ENCODE measurements at places on chromosomes 7 and 10.

- no peak for DNase-seq
Measured at GRCh38 chr7:51639661-51640334, 323.2 kb upstream of the COBL start.

GRCh38 chr7:44541028-44541869, at the start of gene NPC1L1:
NPC1L1 (minus strand) TSS chr7:44541330; CDS start chr7:44541259, 71 bp downstream.
- no peak for DNase-seq

DNA sequence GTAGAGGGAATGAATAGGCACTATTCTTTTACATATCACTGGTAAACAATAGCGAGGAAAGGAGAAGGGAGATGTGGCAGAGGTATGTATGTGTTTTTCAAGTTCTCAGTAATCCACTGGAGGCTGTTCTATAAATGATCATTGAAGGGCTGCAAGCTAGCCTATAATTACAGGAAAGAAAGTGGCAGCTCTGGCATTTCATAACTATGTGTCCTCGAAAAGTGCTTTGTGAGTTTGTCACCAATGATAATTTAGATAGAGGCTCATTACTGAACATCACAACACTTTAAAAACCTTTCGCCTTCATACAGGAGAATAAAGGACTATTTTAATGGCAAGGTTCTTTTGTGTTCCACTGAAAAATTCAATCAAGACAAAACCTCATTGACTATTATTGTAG, 235.1 kb downstream of the FOXP2 start:
- no peak for DNase-seq

DNA sequence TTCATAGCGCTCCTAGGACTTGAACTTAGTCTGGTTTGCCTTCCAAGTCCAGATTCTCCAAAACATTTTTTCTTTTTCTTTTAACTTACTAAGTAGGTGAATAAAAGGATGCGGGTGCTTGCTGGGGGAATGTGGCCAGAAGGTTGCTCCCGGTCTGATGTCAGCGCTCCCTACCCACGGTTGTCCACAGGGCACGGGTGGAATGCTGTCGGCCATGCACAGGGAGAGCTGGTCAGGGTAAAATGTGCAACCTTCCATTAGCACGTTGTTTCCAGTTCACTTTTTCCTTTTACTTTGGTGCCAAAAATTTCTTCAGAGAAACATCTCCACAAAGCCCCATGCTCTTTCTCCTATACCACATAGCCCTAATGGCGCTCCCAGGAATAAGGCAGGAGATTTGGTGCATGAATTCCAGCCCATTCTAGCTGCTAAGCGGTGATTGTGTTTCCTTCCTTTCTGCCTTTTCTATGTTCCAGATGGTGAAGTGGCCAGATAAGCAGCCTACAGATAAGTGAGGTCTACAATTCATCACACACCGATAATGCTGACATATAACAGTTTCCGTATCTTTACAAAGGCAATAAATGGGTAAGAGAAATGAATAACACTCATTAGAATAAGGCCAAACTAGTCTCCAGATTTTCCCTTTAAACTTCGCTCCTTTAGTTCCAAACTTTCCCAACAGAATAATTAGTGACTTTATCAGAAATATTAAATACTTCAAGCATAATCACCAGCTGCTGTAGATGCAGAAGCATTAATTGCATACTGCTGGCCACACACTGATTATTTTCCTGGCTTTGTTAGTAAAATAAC, 138.3 kb upstream of the FGFR2 start:
- DNase-seq = no peak

DNA sequence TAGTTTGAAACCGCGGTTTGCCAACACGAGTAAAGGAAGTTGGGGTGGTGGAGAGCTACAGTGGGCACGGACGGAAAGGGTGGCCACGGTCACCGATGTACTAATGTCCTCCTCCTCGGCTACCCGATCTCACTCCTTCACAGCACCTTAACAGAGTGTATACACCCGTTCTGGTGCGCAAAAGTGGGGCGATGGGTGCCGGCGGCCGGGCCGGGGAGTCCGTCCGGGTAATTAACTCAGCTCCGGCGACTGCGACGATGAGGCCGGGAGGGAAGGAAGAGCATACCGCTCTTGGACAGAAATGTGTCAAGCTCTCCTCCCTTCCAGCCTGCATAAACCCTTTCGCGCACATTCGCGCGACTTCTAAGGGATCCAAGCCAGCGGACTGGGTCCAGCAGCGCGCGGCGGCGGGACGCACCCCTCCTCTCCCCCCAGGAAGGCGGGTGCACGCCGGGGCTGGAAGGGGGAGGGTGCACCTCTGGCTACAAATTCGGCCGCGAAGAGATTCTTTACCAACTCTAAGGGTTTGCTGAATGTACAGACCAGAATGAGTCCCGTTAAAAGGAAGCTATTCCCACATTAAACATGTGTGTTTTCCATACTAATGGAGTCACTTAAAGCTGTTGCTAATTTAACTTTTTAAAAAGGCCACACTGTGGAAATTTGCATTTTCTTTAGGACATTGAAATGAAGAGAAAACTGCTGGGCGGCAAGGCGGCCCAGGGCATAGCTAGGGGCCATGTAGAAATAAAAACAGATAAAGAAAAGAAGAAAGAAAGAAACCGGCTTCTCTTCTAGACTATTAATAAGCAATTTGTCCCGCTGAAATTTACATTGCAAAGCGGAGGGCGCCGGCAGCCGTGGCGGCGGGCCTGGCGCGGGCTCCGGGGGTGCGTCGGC, 6.6 kb upstream of the EBF3 start:
- DNase-seq = no peak

- no peak for DNase-seq
Measured at GRCh38 chr7:27243340-27244163, 950 bp downstream of the EVX1 start.

DNA sequence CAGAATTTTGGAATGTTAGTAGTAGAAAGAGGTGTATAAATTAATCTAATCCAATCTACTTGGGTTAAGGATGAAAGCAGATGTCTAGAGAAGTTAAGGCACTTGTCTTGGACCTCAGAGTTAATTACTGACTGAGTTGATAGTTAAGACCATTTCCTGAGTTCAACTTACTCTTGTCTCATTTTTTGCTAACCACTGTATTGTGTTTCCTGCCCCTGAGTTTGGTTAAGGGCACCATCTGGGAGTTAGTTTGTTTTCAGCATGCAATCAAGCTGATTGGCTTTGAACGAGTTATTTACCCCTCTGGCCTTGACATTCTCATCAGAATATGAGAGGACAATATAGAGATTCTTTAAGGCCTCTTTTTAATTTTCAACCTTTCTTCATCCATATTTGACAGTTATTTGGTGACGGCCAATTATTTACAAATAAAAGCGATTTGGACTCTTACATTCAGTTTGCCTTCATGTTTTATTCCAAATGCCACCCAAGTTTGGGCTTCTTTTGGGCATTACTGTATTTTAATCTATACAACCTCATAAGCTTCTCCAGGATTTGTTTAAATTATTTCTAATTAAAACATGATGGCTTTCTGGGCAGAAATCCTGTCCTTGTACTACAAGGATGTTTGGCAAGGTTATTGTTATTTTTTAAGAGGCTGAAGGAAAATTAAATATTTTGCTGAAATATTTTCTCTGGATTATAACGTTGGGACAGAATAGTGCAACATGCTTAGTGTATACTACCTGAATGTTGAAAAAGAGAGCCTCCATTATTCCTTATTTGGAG, 225.0 kb downstream of the CACNB2 start:
- DNase-seq = no peak

DNA sequence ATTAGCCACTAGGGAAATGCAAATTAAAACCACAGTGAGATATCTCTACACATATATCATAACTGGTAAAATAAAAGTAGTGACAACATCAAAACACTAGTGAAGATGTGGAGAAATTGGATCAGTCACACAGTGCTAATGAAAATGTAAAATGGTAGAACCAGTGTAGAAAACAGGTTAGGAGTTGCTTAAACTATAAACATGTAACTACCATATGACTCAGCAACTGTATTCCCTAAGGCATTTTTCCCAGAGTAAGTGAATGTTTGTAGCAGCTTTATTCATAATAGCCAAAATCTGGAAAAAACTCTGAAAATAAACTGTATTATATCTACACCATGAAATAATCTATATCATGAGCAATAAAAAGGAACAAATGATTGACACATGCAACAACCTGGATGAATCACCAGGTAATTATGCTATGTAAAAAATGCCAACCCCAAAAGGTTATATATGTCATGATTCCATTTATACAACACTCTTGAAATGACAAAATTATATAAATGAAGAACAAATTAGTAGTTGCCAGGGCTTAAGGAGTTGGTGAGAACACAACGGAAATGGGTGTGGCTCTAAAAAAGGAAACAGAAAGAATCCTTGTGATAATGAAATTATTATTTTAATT, 22.8 kb downstream of the SLC25A40 start:
- no peak for DNase-seq

- no peak for DNase-seq
Measured at GRCh38 chr10:132459301-132460003, 62.5 kb downstream of the PWWP2B start.

DNA sequence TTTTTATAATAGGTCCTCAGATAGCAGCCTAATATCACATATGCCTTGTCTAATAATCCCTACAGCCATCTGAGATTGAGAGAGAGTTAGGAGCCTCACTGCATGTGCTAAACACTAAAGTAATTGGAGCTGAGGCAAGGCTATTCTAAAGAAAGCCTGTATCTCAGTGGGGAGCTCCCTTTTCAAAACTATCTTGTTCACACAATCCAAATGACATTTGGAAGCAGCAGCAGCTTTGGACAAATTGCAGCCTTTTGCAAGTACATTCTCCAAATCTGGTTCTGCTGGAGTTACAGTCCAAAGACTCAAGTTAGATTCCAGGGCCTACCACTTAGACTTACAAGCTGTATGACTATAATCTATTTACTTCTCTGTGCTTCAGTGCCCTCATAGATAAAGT, 104.5 kb downstream of the MACC1 start:
- DNase-seq = no peak

All from NCI-H1694 treated with DMSO at 0.1 percent for 48 hours (cell line).